ENCODE measurements at places on chromosomes 12 and 14.

- no peaks in the 10 kb centered on the region for H3K27me3 ChIP-seq
- H3K36me3 ChIP-seq, result no peaks in the 10 kb centered on the region
- H3K4me1 ChIP-seq, result no peaks in the 10 kb centered on the region
- no peak for DNase-seq
- no peak overlapping the region for H3K27ac ChIP-seq
Measured at GRCh38 chr14:46988312-46988711, 336.7 kb upstream of the RPL10L start.

GRCh38 chr14:50846226-50846880 lies 15.4 kb upstream of the NIN start:
- H3K4me3 ChIP-seq, result no peak overlapping the region
- H3K36me3 ChIP-seq, result no peaks in the 10 kb centered on the region
- no peaks in the 10 kb centered on the region for H3K4me1 ChIP-seq
- H3K27ac ChIP-seq, result no peak overlapping the region
- DNase-seq, result no peak

DNA sequence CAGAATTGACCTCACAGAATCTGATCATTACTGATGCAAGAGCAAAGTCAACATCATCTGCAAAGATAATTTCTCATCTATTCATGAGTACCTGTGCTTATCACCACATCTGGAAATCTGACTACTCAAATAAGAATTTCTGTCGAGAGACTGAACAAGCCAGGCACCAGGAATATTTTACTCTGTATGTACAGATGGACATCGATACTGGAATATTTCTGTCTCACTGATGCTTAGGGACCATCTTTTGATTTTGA lies 105.2 kb downstream of the BICD1 start:
- no peak overlapping the region for H3K4me3 ChIP-seq
- H3K27me3 ChIP-seq, result no peaks in the 10 kb centered on the region
- peak overlapping the region; percentile 18 for H3K27ac ChIP-seq
- H3K36me3 ChIP-seq, result no peaks in the 10 kb centered on the region
- H3K4me1 ChIP-seq, result peaks cover 9% of the 10 kb centered on the region

DNA sequence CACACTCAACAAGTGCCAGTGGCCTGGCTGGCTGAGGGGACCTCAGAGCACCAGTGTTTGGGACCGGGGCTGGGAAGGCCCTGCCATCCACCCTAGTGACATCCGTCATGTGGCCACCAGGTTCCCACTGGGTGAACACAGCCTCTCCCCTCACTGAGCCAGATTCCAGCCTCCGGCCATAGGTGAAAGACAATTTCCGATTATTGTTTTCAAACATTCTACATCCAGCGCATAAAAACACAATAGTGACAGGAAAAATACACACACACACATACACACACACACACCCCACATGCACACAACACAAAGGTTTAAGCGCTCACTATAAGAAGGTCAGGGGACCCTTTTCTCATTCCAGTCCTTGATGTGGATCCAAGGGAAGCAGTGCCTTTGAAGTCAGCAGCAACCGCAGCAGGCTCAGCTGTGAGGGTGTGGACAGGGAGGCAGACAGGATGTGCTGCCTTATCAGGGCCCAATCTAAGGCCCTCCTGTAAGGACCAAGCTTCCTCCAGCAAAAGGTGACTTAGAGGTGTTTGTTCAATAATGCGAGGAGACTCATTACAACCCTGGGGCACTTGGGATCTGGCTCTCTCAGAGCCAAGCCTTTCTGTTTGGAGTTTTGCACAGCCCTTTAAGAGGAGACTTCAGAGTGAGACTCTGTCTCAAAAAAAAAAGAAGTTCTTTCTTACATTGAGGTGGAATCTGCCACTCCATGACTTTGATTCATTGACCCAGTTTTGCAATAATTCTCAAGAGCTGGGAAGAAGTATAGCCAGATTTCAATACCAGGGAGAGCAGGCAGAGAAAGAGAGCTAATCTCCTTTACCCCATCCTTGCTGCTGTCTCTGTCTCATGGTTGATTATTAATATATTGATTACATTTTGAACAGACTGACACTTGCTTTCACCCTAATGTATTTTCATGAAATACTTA lies 227.8 kb downstream of the ZFP36L1 start:
- H3K27ac ChIP-seq, result peak overlapping the region; percentile 88
- H3K4me3 ChIP-seq, result no peak overlapping the region
- no peak for DNase-seq
- H3K4me1 ChIP-seq, result peaks cover 46% of the 10 kb centered on the region
- H3K36me3 ChIP-seq, result no peaks in the 10 kb centered on the region

DNA sequence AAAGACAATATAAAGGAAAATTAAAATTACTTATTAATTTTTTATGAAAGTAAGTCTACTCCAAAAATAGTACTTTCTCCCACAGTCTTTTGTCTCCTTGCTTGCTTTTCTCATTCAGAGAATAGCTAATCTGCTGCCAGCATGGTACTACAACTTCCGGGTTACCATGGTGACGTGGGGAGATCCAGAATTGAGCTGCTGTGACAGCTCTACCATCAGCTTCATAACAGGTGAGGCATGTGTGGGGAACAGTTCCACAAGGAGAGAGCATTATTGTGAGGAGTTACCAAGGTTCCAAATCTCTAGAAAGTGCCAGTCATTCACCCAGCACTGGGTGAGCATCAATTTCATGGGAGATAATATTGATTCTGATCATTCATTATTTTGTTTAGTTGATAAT lies 197.8 kb downstream of the PTPRO start:
- DNase-seq, result no peak
- no peaks in the 10 kb centered on the region for H3K4me1 ChIP-seq
- no peak overlapping the region for H3K27ac ChIP-seq
- H3K4me3 ChIP-seq, result no peak overlapping the region

- no peak overlapping the region for H3K4me3 ChIP-seq
- no peak for DNase-seq
- no peaks in the 10 kb centered on the region for H3K4me1 ChIP-seq
- H3K27me3 ChIP-seq, result no peaks in the 10 kb centered on the region
- H3K36me3 ChIP-seq, result no peaks in the 10 kb centered on the region
Measured at GRCh38 chr12:54981796-54982195, 2.8 kb downstream of the TESPA1 start.

DNA sequence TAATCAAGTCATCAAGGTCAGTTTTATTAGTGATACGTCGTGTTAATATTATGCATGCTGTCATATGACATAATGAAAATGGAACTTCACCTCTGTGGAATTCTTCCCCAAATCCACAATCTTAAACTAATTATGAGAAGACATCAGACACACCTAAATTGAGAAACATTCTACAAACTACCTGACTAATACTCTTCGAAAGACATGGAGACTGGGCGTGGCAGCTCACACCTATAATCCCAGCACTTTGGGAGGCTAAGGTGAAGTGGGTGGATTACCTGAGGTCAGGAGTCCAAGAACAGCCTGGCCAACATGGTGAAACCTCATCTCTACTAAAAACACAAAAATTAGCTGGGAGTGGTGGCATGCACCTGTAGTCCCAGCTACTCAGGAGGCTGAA lies 33.3 kb upstream of the KRAS start:
- no peak for DNase-seq
- no peaks in the 10 kb centered on the region for H3K36me3 ChIP-seq
- no peak overlapping the region for H3K4me3 ChIP-seq
- no peak overlapping the region for H3K27ac ChIP-seq
- H3K27me3 ChIP-seq, result no peaks in the 10 kb centered on the region

DNA sequence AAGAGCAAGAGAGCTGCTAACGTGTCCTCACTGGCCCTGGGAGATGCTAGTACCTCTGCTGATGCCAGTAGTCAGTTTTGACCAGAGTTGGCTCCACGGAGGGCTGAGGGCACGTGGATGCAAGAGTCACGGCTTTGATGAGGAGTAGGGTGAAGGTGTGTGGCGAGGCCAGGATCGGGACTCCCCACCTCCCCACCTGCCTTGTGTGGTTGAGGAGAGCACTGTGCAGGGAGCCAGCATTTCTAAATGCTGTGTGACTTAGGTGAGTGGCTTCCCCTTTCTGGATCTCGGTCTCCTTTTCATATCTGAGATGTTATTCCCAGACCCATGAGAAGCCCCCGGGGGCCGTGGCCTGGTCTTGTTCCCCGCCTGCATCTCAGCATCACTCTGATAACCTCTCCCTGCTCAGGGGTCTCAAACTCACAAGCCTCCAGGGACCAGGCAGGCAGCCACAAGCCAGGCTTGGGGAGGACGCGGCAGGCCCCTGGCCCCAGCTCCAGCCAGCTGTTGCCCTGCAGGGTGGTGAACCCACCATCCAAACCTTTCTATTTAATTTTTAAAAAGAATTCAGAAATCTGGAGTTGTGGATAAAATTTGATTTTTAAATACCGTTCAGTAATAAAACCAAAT lies 32.1 kb downstream of the MVK start:
- H3K36me3 ChIP-seq, result no peaks in the 10 kb centered on the region
- H3K27me3 ChIP-seq, result no peaks in the 10 kb centered on the region
- no peak for DNase-seq

DNA sequence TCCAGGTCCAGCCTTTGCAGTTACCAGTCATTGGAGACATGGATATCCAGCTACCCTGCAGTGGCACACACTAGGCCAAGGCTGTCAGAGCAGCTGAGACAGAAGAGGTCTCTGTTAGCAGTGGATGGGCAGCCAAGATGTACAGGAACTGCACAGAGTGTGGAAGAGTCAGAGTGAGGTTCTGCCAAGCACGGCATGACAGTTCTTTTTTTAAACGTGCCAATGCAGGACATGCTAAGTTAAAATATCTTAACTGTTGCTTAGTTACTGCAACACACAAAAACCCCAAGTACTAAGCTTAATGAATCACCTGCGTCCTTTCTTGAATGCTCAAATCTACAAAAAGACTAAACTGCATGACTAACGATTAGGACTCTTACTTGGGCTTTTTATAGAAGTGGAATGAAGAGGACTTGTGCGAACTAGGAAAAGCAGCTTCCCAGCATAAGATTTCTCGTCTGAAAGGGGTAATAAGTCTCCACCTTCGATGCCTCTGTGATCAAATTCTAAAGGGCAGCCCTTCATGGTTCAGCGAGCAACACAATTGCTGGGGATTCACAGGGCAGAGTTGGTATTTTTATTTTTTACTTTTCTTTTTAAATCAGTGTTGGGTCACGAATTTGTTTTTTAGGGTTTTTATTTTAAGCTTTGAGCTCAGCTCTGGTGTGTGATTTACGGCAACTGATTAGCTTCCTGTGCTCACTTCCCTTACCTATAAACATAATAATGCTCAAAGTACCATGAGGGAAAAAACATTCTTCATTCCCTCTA lies 20.6 kb downstream of the MAPK1IP1L start:
- peaks cover 11% of the 10 kb centered on the region for H3K36me3 ChIP-seq
- DNase-seq, result no peak
- H3K4me3 ChIP-seq, result no peak overlapping the region
- H3K27me3 ChIP-seq, result no peaks in the 10 kb centered on the region

DNA sequence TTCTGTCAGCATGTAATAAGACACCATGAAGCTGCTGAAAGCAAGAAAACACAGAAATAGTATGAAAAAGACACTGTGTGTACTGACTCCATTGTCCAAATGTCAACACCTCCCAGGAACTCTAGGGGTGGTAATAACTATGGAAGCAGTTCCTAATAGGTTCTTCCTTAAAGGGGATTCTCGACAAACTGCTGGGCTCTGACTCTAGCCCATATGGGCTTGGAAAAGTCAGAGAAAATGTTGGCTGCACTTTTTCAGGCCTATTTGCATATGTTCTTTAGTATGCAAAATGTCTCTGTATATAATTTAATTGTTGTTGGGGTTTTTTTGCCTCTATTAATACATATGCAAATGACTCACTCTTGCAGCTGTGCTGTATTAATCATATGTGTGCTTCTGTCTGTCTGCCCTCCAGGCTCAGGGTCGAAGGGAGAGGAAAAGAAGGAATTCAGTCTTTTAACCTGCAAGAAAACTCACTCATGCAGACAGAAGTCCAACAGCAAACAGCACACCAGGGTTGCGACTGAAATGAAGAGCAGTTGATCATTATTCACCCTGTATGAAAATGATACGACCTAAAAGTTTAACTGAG lies 317.6 kb downstream of the SOX5 start:
- DNase-seq, result no peak
- H3K36me3 ChIP-seq, result no peaks in the 10 kb centered on the region
- H3K4me1 ChIP-seq, result no peaks in the 10 kb centered on the region
- no peaks in the 10 kb centered on the region for H3K27me3 ChIP-seq
- no peak overlapping the region for H3K27ac ChIP-seq
- no peak overlapping the region for H3K4me3 ChIP-seq

- H3K4me3 ChIP-seq, result no peak overlapping the region
- H3K27ac ChIP-seq, result no peak overlapping the region
- no peaks in the 10 kb centered on the region for H3K36me3 ChIP-seq
Measured at GRCh38 chr12:19737019-19737418, 297.7 kb downstream of the AEBP2 start.

- H3K27ac ChIP-seq, result no peak overlapping the region
- DNase-seq, result no peak
- H3K36me3 ChIP-seq, result no peaks in the 10 kb centered on the region
- no peaks in the 10 kb centered on the region for H3K27me3 ChIP-seq
- no peaks in the 10 kb centered on the region for H3K4me1 ChIP-seq
Measured at GRCh38 chr12:26608706-26609105, 224.3 kb downstream of the ITPR2 start.

DNA sequence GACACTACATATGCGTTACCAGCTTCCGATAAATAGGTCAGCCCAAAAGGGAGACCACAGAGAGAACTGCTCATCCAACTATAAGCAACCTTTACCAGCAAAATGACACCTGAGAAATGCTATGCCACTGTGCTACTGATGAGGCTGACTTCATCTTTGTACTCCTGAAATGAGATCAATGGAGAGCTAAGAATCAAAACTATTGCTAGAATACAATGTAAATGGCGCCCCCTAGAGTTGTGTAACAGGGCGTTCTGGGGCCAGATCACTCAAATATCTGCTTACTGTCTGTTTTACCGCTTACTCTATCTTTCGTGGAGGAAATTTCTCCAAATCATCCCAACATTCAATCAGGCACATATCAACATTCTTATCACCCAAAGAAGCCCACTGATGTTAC lies 4.6 kb downstream of the ZNF384 start:
- no peak overlapping the region for H3K4me3 ChIP-seq
- H3K36me3 ChIP-seq, result no peaks in the 10 kb centered on the region
- DNase-seq, result no peak
- H3K27me3 ChIP-seq, result no peaks in the 10 kb centered on the region

GRCh38 chr12:6425590-6426531 lies 18.9 kb upstream of the CD27 start:
- H3K4me3 ChIP-seq, result no peak overlapping the region
- no peaks in the 10 kb centered on the region for H3K36me3 ChIP-seq
- H3K27me3 ChIP-seq, result no peaks in the 10 kb centered on the region
- no peak for DNase-seq

- no peaks in the 10 kb centered on the region for H3K27me3 ChIP-seq
- H3K4me3 ChIP-seq, result no peak overlapping the region
- no peaks in the 10 kb centered on the region for H3K4me1 ChIP-seq
Measured at GRCh38 chr12:66607147-66607546, 71.7 kb downstream of the GRIP1 start.

GRCh38 chr12:75969768-75970167 lies 61.8 kb downstream of the PHLDA1 start:
- H3K27me3 ChIP-seq, result no peaks in the 10 kb centered on the region
- no peak overlapping the region for H3K27ac ChIP-seq
- no peaks in the 10 kb centered on the region for H3K36me3 ChIP-seq
- no peaks in the 10 kb centered on the region for H3K4me1 ChIP-seq
- DNase-seq, result no peak
